ENCODE measurements at places on chromosomes 11 and 22.

- DNase-seq, result no peak
These were observed 151.8 kb upstream of the CADM1 start for GRCh38 chr11:115656041-115656440.

- DNase-seq, result no peak
These were observed 78.4 kb downstream of the SIK2 start for GRCh38 chr11:111680486-111681175.

DNA sequence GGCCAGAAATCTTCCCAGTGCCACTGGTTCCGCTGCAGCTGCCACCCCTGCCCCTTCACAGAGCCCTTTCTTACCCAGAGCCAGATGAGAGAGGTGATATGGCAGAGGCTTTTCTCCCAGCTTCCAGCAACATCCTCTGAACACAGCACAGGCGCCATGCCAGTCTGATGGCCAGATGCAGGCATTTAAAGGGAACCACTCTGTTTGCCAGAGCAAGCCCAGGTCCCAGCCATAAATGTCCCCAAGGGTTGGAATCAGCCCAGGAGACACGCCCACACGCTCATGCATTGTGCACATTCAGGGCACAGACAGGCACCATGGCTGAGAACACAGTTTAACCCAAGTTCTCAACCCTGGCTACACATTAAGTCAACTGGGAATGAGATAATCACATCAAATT is 114.3 kb upstream of the CSNK2A3 start:
- DNase-seq, result no peak

GRCh38 chr11:19879307-19880087 is 166.9 kb downstream of the NAV2 start:
- DNase-seq, result no peak

DNA sequence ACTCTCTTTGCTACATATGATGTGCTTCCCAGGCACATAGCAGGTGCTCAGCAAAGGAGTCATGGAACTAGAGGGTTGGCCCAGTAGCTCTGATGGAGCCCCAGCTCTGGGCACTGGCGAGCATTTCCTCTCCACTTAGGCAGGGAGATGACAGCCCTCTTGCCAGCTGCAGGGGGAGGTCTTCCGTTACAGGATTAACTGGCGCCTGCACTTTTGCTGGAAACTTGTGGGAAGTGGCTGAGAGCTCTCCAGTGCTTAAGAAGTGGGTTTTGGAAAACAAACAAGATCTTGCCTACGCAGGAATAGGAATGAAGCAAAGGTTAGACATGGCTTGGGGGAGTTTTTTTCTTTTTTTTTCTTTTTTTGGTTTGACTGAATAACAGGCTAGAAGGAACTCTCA is 75.5 kb downstream of the MICAL2 start:
- DNase-seq, result no peak

DNA sequence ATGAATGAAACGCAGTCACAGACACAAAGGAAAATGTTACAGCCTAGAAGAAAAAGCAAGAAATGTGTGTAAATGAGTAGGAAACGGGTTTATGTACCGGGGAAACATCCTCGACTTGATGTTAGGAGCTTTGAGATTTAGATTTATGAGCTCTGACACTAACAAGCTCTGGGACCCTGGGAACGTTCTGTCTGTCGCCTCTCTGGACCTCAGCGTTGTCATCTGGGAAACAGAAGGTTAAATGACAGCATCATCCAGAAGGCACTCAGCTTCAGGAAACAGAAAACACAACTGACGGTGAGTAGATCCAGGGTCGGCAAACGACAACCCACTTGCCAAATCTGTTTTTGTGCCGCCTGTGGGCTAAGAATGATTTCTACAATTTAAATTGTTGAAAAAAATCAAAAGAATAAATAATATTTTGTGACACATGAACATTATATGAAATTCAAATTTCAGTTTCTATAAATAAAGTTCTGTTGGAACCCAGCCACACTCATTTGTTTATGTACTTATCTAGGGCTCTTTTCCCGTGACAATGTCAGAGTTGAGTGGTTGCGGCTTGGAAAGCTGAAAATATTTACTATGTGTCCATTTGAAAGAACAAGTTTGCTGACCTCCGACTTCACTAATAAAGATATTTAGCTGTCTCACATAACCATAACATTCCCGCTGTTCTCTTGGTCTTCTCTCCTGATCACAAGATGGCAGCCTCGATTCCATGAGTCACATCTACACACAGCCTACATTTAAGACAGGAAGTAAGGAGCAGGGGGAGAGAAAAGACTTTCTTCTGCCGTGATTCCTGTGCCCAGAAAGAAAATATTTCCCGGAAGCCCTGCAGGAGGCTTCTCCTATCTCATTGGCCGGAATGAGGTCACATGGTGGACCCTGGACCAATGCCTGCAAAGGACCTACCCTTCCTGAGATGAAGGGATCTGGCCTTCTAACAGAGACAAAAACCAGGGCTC is 47.1 kb upstream of the SYT13 start:
- no peak for DNase-seq

GRCh38 chr11:33634291-33634834 is 66.3 kb downstream of the C11orf91 start:
- peak; percentile 67 for DNase-seq

GRCh38 chr22:39634530-39635405 is 64.2 kb downstream of the CACNA1I start:
- DNase-seq, result peak; percentile 37

GRCh38 chr11:26331911-26332571 is at the start of gene ANO3:
TSS of gene ANO3 (plus strand) at chr11:26332130. CDS start at chr11:26332276, 146 bp downstream.
- no peak for DNase-seq

DNA sequence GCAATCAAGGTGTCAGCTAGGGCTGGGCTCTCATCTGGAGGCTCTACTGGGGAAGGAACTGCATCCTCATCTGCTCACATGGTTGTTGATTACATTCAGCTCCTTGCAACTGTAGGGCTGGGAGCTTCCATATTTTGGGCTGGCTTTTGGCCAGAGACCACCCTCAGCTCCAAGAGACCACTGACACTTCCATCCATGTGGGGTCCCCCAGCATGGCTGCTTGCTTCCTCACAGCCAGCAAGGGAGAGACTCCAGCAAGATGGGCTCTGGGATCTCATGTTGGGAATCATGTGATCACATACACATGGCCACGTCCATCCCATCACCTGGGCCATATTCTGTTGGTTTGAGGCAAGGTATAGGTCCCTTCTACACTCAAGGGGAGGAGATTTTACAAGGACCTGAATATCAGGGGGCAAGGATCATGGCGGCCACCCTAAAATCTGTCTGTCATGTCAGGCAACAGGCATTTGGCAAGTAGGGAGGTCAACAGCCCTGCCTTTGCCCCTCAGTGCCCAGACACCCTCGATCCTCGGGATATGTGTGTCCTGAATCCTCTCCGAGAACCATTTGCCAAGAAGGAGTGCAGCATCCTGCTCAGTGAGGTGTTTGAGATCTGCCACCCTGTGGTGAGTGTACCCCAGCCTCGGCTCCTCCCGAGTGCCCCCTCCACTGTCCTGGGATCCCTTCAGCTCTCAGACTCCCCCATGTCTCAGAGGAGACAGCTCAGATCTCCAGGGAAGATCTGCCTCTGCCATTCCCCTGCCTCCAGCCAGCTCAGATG is 48.7 kb downstream of the OTOG start:
- no peak for DNase-seq

- no peak for DNase-seq
These were observed 2.4 kb upstream of the CHID1 start for GRCh38 chr11:913043-913442.

GRCh38 chr22:49317369-49317768 is 510.3 kb downstream of the BRD1 start:
- peak; percentile 1 for DNase-seq

DNA sequence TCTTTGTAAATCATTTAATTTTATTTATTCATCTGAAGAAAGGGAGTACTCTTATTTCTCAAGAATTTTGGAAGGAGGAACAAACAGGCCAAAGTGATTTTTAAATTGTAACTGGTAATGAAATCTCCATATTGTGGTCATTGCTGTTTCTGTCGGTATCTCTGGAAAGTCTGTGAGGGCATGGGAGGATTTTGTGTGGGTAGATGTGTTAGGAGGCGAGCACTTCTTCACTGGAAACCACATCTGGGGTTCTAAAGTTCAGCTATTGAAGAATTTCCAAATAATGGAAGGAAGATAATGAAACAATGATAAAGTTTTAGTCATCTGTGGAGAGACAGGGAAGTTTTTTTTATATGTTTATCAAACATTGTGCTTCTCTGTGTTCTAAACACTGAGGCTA is 6.6 kb downstream of the TRIM34 start:
- DNase-seq, result no peak

DNA sequence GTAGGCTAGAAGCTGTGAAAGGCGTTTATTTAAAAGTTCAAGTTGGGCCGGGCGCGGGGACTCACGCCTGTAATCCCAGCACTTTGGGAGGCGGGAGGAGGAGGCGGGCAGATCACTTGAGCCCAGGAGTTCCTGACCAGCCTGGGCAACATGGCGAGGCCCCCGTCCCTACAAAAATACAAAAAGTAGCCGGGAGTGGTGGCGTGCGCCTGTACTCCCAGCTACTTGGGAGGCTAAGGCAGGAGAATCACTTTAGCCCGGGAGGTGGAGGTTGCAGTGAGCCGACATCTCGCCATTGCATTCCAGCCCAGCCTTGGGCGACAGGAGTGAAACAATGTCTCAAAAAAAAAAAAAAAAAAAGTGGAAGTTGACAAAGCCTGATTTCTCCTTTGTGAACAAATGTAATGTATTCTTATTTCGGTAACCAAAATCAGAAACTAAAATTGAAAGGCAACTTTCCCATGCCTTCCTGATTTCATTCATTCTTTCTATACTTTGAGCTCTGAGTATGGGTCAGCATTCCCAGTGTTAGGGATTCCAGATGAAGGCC is 825 bp downstream of the PTPMT1 start:
- no peak for DNase-seq

GRCh38 chr22:48715511-48715910 is 1112.2 kb downstream of the BRD1 start:
- DNase-seq, result no peak

- DNase-seq, result no peak
These were observed 14.1 kb downstream of the MS4A1 start for GRCh38 chr11:60469723-60470122.

- no peak for DNase-seq
These were observed 10.6 kb downstream of the BCO2 start for GRCh38 chr11:112185883-112186282.

GRCh38 chr11:57427727-57428082 is 784 bp upstream of the SLC43A3 start:
- DNase-seq, result no peak

- no peak for DNase-seq
These were observed 5.4 kb upstream of the FTH1 start for GRCh38 chr11:61972672-61973475.

GRCh38 chr22:40509401-40510134 is 127.0 kb downstream of the MRTFA start:
- no peak for DNase-seq

- DNase-seq, result no peak
These were observed 184.2 kb downstream of the MN1 start for GRCh38 chr22:27617214-27617881.

GRCh38 chr22:19105456-19105855 is 16.8 kb downstream of the DGCR2 start:
- no peak for DNase-seq

DNA sequence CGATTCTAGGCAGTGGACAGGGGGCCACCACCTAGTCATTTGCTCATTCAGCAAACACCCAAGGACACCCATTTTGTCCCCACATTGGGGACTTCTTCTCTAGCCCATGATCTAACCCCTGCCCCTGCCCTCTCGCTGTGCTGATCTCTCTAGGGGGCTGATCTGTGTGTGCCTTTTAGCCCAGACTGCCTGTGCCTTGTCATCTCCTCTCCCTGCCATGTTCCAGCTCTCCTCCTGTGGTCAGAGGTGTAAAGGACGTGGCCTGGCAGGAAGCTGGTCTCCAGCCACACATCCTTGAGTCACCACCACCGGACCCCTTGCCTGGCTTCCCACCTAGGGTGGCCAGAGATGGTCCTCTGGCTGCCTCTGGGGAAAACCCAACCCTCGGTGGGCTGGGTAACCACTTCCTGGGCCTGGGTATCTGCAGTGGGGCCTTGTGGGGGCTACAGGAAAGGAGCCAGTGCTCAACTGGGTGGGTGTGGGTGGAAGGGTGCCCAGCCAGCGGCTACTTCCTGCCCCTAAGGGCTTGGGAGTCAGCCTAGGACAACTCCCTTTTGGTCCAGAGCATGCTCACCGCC is 1.3 kb downstream of the CTSW start:
- no peak for DNase-seq

DNA sequence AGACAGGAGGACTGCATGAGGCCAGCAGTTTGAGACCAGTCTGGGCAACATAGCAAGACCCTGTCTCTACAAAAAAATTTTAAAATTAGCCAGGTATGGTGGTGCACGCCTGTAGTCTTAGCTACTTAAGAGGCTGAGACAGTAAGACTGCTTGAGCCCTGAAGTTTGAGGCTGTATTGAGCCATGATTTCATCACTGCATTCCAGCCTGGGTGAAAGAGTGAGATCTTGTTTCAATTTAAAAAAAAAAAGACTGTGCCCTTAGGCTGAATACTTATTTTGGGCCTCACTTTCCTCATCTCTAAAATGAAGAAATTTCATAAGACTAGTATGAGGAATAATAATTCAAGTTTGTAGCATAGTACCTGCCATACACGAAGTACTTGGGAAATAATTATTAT is 6.9 kb downstream of the AQP11 start:
- DNase-seq, result no peak

- no peak for DNase-seq
These were observed 131.9 kb downstream of the MED15 start for GRCh38 chr22:20639343-20639742.

GRCh38 chr11:122690384-122690783 is 34.9 kb downstream of the UBASH3B start:
- no peak for DNase-seq

DNA sequence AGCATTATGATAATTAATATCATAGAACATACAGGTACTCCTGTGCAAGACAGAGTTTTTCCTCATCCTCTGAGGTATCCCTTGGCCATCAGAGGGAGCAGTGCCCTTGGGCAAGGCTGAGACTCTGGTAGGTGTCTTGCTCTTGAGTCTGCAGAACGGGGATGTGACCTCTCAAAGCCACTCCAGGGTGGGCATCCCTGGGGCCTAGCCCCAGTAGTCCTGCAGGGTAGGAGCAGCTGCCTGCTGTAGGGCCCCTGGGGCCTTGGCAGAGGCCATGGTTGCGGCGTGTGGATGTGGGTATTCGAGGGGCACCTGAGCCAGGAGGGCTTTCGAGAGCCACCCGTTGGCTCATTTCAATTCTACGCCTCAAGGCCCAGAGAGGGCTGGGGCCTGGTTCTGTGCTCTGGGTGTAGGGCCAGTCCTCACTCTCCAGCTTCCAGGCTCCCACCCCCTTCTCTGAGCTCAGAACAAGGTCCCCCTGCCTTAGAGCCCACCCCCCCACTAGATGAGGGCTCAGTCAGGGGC is 7.7 kb upstream of the OMP start:
- DNase-seq, result no peak

DNA sequence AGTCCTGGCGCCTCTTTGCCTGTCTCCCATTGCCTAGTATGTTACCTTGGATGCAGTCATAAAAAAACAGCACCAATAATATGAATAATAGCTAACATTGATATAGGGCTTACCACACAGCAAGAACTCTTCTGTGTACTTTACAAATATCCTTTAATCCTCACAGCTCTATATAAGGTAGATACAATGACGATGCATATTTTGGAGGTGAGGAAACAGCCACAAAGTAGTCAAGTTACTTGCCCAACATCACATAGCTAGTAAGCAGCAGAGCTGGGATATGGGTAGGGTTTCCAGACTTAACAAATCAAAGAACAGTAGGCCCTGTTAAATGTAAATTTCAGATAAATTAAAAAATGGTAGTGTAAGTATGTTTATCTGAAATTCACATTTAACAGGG is 128.8 kb downstream of the ST3GAL4 start:
- DNase-seq, result no peak

GRCh38 chr11:2296913-2297622 is 4.7 kb downstream of the C11orf21 start:
- no peak for DNase-seq

Measured in SW 1271 (cell line).